ENCODE measurements at places on chromosomes 7 and 10. TPM values are rescaled to one million over a fixed set of nuclear protein-coding genes. Genes with fewer than 3 reads are reported as not detected.

The DRGX gene
- not detected for total RNA-seq

GRCh38 chr7:134602881-134603451 is 43.7 kb upstream of the BPGM start:
- no peak for DNase-seq

The DNAJC2 gene
- 38.0 TPM for total RNA-seq

DNA sequence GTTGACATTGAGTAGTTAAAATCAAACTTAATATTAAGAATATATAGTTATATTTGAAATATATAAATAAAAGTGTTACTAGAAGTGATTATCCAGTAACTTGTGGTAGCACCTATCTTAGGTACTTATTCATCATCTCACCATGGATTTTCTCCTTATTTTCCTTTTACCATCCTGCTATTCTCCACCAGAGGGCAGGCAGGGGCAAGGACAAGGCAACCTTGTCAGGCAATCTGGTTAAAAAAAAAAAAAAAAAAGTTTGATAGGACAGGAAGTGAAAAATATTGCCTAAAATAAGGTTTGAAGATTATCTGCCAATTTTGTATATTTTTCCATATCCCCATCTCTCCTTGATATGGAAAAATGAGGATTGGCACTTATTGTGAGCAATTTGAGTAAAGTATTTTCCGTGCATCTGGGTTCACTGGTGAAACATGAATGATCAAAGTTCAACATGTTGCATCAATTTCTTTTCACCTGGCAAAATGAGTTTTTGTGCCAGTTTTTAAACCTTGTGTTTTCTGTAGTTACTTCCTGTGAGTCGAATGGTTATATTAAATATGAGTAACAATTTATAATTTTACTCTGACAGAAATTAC is 256.7 kb downstream of the AGMO start:
- DNase-seq: no peak

The TMEM196 gene
- not detected for total RNA-seq

GRCh38 chr10:55500931-55501559 is 700.0 kb upstream of the PCDH15 start:
- no peak for DNase-seq

DNA sequence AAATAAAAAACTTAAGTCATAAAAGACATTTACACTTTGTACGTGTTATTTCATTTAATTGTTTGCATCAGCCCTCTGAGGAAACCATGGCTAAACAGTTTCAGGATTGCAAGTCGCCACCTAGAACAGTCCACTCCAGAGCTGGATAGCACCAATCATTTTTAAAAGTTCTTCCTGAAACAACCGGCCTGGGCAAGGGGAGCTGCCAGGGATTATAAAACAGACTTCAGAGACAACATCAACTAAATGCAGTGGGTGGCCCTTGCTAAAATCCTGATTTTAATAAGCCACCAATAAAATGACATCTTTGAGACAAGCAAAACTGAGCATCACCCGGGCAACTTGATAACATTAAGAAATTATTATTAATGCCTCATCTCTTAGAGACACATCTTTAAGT is 13.5 kb downstream of the DLG5 start:
- no peak for DNase-seq

- no peak for DNase-seq
Observed at GRCh38 chr7:157874870-157875229, 538.0 kb downstream of the DNAJB6 start.

- DNase-seq: no peak
Observed at GRCh38 chr7:120272261-120272660, 714 bp upstream of the KCND2 start.

- DNase-seq: no peak
Observed at GRCh38 chr10:33483124-33483815, 148.8 kb upstream of the NRP1 start.

- DNase-seq: no peak
Observed at GRCh38 chr10:2881720-2882620, 185.4 kb upstream of the PFKP start.

DNA sequence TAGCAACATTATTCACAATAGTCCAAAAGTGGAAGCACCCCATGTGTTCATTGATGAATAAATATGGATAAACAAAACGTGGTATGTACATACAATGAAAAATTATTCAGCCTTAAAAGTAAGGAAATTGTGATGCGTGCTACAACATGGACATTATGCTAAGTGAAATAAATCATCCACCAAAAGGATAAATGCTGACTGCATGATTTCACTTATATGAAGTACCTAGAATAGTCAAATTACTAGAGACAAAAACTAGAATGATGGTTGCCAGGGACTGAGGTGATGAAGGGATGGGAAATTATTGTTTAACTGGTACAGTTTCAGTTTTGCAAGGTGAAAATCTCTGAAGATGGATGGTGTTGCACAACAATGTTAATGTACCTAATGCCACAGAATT is 56.6 kb downstream of the THSD7A start:
- DNase-seq: no peak

- DNase-seq: no peak
Observed at GRCh38 chr10:70092389-70092718, 39.7 kb downstream of the MACROH2A2 start.

The OR9A2 gene
- not detected for total RNA-seq

The MLXIPL gene
- not detected for total RNA-seq

DNA sequence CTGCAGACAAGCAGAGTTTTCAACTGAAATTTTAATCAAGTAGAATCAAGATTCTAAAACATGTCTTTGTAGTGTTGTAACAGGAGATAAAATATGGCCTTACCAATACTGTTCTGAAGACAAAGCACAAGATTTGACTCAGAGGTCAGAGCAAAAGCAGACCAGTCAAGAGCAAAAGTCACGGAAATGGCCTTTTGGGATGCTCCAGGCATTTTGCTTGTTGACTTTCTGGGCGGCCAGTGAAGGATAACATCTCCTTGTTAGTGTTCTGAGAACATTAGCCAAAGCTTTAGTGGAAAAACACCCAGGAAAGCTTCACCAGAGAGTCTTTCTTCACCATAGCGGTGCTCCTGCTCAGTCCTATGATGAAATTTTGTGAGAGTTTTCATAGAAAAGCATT is 590.6 kb downstream of the ARL4A start:
- no peak for DNase-seq

DNA sequence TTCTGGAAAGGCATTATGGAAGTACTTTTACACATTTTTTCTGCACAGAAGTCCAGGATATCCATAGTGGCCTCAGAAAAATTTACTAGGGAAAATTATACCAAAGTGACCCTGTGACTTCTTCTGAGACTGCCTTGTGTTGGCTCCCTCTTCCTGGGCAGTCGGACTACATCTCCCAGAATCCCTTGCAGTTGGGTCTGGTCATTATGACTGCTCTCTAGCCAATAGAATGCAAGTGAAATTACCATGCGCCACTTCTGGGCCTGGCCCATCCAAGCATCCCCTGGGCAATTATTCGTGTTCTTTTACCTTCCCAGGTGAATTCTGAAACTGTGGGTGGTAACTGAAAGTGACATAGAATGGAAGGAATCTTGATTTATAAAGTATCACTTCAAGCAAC is 430.9 kb downstream of the ACTR3B start:
- DNase-seq: no peak

DNA sequence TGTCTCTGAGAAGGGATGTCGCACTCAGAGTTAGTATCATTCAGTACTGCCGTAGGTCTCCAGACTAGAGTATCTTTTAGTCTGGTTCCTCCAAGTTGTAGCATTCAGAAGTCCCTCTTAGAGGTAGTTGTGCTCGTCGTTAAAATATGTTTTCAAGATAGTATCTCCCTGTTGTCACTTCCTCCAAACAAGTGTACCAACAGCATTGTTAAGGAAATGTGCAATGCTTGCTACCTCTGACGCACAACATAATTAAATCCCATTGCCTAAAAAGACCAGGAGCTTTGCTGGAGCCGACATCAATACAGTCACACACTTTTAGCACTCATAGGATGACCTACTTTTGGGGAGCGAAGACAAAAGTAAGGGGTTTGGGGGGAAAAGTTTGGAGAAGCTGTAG is 80.0 kb upstream of the STK17A start:
- DNase-seq: no peak

The OGDHL gene
- total RNA-seq: not detected

The TMUB1 gene
- total RNA-seq: 40.6 TPM

The PON1 gene
- not detected for total RNA-seq

DNA sequence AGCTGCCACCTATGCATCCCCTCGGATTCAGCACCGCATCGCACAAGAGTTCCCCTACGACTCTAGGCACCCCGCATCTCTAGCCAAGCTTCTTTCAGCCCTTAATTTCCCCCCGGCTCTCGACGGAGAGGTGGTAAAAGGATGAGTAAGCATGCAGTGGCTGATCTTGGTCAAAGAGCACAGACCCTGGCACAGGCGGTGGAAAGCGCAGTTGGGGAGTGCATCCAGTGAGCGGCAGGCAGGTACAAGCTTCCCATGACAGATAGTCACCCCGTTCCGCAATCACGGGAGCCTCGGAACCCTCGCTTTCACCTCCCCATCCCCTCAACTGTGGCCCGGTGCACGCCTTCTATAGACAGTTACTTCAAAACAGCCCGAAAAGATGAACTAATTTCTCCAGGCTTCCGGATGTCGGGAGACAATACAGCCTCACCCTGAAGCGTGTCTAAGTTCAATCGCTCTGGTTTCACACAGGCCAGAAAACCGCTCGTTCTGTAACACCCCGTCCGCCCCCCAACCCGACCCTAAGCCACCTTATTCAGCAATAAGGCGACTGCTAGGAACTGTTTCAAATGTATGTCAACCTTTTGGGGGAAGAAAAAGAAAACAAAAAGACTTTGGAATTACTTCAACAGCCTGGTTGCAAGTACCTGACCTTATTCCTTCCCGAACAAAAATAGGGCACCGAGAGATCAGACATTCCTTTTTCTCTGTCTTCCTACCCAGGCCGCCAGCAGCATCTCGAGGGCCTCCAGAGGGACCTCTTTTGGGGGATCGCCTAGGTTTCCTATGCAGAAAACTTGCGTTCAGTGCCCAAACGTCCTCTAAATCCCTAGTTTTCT is 1.4 kb downstream of the RHEB start:
- DNase-seq: peak; percentile 10

GRCh38 chr7:37973915-37974314 is 53.5 kb downstream of the EPDR1 start:
- no peak for DNase-seq

The LIPA gene
- 49.1 TPM for total RNA-seq

DNA sequence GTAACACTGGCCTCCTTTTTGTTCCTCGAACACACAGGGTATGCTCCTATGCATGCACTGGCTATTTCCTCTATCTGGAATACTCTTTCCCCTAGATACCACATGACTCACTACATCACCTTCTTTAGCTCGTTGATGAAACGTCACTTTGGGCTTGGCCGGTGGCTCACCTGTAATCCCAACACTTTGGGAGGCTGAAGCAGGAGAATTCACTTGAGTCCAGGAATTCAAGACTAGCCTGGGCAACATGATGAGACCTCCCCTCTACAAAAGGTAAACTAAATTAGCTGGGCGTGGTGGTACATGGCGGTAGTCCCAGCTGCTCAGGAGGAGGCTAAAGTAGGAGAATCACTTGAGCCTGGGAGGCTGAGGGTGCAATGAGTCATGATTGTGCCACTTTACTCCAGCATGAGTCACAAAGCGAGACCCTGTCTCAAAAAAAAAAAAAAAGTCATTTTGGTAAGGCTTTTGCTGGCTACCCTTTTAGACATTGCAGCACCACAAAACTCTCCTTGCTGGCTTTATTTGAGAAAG is 14.5 kb downstream of the ANKIB1 start:
- no peak for DNase-seq

The CRHR2 gene
- total RNA-seq: not detected

All from naive thymus-derived CD4-positive, alpha-beta T cell (primary cell).